ENCODE measurements at places on chromosomes 5 and 9. TPM values are rescaled to one million over a fixed set of nuclear protein-coding genes. Genes with fewer than 3 reads are reported as not detected.

Gene CCL27
- total RNA-seq = not detected

Gene SLC6A18
- total RNA-seq = not detected

Gene BTNL8
- not detected for total RNA-seq

Gene NR2F1
- 14.1 TPM for total RNA-seq

Gene PPP2R2B
- 0.27 TPM for total RNA-seq

Gene LAMC3
- total RNA-seq = 0.20 TPM

Gene LHX6
- total RNA-seq = 16.9 TPM

Gene GRIA1
- total RNA-seq = not detected

Gene RAB3C
- total RNA-seq = 0.27 TPM

Gene FPGS
- 75.6 TPM for total RNA-seq

Gene PCDHB3
- total RNA-seq = 0.47 TPM

Gene GAPVD1
- total RNA-seq = 30.6 TPM

Gene IL13
- not detected for total RNA-seq

Gene PDLIM4
- total RNA-seq = 40.4 TPM

Gene ARL14EPL
- 0.07 TPM for total RNA-seq

Gene ELOVL7
- total RNA-seq = 2.5 TPM
